ENCODE measurements at places on chromosomes 5 and 9.

DNA sequence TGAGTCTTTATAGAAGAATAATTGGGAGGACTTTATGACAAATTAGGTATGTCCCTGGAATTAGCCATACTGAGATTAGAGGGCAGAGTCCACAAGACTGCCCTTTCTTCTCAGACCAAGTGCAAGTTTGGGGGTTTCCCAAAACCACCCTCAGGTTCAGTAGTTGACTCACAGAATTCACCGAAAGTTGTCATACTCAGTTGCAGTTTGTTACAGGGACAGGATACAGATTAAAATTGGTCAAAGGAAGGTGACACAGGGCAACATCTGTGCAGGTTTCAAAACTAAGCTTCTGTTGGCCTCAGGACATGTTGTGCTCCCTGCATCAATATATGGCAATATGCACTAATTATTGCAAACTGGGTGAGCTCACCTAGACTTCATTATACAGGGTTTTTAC lies 3.8 kb downstream of the RANBP17 start:
- DNase-seq: no peak

DNA sequence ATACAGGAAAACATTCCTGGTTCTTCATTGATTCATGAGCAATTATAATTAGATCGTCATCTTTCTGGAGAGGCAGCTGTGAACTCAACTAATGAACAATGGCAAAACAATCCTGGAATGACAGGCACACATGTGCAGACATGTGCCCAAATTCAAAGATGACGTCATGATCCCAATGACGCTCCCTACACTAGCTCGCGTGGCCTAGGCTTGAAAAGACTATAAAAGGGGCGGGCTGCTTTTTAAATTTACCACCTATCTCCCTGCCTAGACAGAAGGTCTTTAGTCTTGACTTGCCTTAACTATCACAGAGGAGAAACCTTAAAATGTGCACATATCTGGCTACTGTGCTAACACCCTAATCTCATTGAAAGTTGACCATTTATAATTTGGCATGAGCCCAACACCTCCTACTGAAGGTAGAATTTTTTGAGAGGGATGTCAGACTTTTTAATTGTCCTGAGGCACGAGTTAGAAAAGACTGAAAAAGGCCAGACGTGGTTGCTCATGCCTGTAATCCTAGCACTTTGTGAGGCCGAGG lies 88.2 kb downstream of the PRRT1B start:
- DNase-seq: no peak

- no peak for DNase-seq
Observed at GRCh38 chr5:109146591-109146990, 263.2 kb downstream of the PJA2 start.

GRCh38 chr5:144487207-144487606 lies 316.5 kb downstream of the KCTD16 start:
- no peak for DNase-seq

GRCh38 chr9:79236466-79236865 lies 335.3 kb upstream of the TLE4 start:
- DNase-seq: no peak

- no peak for DNase-seq
Observed at GRCh38 chr5:72692231-72692637, 124.2 kb upstream of the TNPO1 start.

DNA sequence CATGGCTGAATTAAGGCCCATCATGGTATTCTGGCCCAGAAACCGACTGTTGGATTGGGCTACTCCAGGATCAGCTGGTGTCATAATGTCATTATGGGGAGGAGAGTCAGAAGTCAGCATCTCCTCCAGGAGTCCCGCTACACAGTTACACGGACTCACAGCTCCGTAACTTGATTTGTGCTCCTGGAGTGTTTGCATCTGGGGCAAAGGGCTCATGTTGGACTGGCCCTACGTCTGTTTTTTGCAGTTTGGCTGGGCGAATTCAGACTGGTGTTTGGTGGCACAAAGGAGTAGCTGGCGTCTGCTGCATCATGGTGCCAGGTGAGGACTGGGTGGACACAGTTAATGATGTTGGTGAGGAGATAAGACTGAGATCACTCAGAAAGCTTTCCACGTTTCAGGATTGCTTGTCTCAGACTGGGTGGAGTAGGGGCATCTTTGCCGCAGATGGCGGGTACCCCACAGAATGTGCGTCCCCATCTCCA lies 31.3 kb downstream of the OR2V1 start:
- DNase-seq: no peak

GRCh38 chr5:179969110-179969509 lies 61.4 kb upstream of the TBC1D9B start:
- no peak for DNase-seq

- no peak for DNase-seq
Observed at GRCh38 chr5:157668356-157668755, 3.0 kb upstream of the C5orf52 start.

- DNase-seq: no peak
Observed at GRCh38 chr9:120482424-120483186, 97.4 kb downstream of the CDK5RAP2 start.

GRCh38 chr9:88184976-88185375 lies 46.7 kb upstream of the SPATA31C2 start:
- DNase-seq: no peak

- no peak for DNase-seq
Observed at GRCh38 chr9:15882328-15882727, 329.5 kb downstream of the CCDC171 start.

DNA sequence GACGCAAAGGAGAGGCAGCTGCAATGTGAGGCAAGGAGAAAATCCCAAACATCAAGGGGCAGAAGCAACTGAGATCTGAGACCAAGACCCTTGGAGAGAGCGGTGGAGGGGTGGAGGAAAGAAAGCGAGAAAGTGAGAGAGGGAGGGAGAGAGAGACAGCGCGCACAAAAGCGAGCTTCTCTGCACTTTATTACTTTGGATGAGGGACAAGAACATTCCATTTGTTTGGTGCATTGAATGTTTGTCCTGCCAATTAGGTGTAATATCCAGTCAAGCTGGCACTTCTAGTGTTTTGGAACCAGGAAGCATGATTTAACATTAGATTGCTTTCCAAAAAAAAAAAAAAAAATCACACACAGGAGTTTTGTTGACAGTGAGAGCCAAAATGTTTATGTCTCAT lies 1.4 kb downstream of the CAST start:
- DNase-seq: no peak

DNA sequence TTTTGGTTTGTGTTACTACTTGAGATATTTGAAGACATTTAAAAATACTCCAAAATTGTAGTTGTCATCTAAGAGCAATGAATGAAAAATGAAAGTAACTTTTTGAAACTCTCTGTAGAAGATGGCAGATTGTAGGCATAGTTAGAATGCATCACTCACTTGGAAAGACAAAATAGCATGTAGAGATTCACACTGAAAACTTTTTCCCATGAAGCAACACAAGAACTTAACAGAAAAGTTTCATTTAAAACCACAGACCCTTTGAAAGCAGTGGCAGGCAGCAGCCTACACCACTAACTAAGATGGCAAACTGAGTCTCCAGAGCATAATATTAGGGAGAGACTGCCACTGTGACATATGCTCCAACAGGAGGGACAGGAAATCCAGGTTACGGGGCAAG lies 18.9 kb upstream of the FAM174A start:
- no peak for DNase-seq

GRCh38 chr5:50593681-50594080 lies 72.8 kb upstream of the PARP8 start:
- no peak for DNase-seq

GRCh38 chr5:132629230-132629944 lies 28.6 kb upstream of the IL13 start:
- no peak for DNase-seq

DNA sequence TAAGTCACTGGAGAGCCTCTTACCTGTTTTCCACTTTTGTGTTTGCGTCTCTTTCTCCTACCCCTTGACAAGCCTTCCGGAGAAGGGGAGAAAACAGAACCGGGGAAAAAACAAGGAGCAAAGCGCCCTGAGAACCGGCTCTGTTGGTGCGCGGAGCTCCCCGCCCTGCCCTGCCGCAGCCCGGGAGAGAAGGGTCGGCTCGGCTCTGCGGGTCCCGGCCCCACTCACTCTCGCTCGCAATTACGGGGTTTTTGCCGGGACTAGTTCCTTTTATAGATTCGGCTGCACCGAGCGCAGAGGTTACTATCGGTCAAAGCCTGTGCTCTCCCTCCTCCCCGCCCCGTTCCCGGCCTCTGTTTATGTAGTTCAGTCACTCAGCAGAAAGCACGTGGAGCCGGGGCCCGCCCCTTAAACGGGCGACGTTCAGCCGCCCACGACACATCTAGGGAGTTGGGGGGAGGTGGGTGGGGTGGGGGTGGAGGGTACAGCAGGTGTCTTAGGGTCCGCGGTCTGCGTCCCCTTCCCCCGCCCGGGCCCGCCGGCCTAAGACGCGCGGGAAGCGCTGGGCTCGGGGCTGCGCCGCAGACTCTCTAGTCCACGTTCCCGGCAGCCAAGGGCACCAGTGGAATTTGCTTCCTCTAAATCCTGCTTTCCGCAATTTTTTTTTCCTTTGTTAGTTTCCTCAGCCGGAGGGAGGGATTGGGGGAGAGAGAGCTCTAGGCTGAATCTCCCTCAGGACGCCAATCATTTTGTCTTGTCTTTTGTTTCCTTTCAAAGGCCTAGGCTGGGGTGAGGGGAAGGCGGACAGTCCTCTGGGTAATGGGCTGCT lies at the start of gene ABCA1:
Gene ABCA1, minus strand, starts transcription at position 244 of the 829 bp plus-strand sequence. CDS start 24,476 bp downstream, outside the sequence.
- peak; percentile 5 for DNase-seq

- DNase-seq: no peak
Observed at GRCh38 chr9:22165144-22165543, 156.0 kb upstream of the CDKN2B start.

- no peak for DNase-seq
Observed at GRCh38 chr5:95871146-95871806, 48.8 kb upstream of the GLRX start.

DNA sequence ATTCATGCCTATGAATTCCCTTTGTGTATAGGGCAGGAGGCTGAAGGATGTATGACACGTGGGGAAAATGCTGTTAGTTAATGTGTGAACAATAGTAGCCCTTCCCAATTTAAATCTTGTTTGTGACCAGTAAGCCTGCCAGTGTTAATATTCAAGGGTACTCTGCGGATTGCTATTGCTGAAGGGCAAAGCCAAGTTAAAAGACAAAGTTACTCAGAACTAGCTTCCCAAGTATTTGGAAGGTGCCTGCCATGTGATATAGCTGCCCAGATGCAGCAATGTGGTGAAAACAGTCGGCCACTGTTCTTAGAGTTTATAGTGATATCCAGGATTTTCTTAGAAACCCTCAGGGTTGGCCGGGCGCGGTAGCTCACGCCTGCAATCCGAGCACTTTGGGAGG lies 34.6 kb downstream of the MARVELD2 start:
- DNase-seq: no peak

DNA sequence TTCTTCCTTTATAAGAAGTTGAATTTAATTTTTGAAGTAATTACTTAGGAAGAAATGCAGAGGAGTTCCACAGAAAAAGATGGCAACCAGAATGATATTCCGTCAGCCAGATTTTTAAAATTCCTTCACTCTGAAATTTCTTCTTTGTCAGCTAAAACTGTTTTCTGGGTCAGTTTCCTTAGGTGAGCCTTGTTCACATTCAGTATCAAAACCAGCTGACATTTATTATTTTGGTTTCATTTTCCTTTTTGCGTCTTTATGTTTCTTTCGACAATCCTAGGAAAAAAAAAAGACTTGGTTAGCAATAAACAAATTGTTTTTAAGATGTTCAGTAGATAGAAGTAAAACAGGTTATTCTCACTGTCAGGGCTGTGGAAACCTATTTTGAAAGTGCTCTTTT lies 4.1 kb upstream of the IARS1 start:
- no peak for DNase-seq

DNA sequence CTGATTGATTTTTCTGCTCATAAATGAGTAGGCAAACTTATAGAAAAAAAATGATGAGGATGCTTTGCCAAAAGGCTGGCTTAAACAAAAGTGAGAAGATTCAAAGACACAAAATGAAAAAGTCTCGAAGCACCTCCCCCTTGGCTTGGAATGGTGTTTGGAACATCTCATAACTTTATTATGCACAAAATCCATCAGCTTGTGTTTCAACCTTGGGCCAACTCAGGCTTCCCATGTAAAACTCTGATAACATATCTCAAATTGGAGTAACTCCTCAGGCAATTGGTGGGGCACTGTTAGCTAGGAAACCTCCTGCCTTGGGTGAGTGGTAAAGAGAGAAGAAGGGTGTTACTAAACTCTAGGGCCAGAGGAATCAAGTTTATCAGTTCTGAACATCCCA lies 176.3 kb downstream of the KIAA0825 start:
- DNase-seq: no peak

DNA sequence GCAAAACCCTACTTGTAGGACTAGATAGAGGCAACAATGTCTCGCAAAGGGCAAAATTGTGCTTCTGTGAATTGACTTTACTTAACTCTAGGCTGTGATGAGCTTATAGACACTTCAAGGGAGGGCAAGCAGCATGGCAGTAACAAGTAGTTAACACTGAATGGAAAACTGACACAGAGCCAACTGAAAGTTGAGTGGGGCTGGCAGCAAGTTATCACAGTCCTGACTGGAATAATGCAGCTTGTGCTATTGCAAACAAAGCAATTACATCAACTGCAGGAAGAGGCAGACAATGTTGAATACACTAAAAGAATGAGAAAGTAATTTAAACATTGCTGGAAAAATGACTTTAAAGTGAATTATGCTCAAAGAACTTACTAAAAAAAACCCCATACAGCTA lies 62.2 kb downstream of the RNF38 start:
- no peak for DNase-seq

DNA sequence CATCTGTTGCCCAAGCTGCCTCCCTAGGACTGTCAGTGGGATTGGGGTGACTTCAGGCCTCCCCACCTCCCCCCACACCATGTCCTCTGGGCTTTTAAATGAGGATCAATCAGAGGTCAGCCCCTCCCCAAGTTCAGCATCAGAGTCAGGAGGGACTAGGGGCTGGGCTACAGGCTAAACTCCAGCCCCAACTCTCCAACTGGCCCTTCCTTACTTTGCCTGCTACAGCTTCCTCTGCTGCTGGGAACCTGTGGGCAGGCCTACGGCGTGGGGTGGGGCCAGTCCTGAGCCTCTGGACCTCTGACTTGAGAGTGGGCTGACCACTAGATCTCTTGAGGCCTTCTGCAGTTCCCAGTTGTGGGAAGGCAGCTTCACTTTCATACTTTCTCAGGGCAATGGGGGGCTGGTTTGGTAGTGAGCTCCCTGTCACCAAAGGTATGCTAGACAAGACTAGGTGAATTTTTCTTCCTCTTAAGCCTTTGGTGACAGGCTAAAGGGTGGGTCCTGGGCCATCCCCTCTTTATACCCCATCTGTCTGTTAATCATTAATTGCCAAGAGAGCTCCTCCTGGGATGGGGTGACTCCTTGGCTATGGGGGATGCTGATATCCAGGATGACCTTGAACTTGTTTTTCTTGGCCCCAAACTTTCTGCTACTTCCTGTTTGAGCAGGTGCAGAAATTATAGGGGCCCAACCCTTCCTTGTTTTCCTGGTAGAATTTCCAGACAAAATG lies 10.8 kb upstream of the DAB2IP start:
- DNase-seq: peak; percentile 24

DNA sequence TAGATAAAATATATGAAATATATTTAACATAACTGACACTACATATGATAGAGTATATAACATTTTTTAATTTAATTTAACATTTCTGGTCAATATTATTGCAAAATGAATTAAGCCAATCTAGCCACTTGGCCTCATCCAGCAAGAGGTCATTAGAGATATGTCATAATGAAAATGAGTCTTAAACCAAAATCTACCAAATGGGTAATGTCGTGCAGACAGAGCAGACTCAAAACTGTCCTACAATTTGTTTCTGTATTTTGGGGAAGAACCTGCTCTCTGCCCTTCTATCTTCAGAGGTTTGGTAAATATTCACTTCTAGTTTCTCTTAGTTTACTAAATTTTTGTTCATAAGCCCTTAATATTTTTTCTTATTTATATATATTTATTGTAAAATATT lies 61.4 kb downstream of the ARHGEF28 start:
- DNase-seq: no peak

- no peak for DNase-seq
Observed at GRCh38 chr5:101159006-101159405, 255.9 kb upstream of the ST8SIA4 start.
